LoVo (cell line): ENCODE measurements at places on chromosomes 5 and 9.
A peak's percentile ranks its signal among the peaks of the same experiment; 100 is the strongest.

DNA sequence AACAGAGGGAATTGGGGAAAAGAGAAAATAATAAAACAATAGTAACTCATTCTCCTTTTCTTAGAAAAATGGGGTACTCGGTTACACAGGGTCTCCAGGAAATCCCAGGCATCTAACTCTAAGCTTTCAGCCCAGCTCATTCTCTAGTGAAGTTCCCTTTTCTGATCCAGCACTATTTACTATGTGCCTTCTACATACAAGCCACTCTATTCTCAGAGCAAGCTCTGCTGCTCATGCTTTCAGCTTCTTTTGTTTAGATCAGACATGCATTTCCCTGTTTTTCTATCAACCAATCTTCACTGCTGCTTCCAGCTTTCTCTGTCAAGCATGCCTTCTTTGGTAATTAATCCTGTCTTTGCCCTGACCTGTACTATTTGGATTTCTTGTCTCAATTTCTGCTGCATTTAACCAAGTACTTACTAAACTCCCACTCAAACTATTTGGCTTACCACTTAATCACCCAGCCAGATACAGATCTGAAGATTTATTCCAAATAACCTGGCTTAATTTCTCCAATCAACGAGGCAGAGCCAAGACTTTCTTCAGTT lies 25.3 kb downstream of the OSMR start:
- no peak for DNase-seq

DNA sequence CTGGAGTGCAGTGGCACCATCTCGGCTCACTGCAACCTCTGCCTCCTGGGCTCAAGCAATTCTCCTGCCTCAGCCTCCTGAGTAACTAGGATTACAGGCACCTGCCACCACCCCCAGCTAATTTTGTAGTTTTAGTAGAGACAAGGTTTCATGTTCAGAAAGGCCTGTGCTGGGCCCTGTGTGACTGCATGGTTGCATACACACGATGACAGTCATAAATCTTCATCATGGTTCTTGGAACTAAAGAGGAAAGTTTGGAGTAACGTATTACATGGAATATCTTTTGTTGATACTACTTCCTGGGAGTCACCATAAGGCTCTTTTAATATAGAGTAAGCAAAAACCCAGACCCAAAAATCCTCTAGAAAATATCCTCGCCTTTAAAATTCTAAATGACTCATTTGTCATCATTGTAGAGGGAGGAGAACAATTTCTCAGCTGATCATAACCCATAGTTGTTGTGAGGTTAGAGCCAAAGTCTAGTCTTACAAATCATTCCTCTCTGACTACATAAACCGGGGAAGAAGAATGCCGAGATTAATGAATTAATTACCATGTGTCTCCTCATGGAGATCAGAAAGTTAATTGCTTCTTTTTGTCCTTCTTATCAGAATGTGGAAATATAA lies 47.0 kb downstream of the KLF9 start:
- no peak for DNase-seq

- no peak for DNase-seq
These were observed 2.3 kb upstream of the RASEF start for GRCh38 chr9:83065233-83065632.

DNA sequence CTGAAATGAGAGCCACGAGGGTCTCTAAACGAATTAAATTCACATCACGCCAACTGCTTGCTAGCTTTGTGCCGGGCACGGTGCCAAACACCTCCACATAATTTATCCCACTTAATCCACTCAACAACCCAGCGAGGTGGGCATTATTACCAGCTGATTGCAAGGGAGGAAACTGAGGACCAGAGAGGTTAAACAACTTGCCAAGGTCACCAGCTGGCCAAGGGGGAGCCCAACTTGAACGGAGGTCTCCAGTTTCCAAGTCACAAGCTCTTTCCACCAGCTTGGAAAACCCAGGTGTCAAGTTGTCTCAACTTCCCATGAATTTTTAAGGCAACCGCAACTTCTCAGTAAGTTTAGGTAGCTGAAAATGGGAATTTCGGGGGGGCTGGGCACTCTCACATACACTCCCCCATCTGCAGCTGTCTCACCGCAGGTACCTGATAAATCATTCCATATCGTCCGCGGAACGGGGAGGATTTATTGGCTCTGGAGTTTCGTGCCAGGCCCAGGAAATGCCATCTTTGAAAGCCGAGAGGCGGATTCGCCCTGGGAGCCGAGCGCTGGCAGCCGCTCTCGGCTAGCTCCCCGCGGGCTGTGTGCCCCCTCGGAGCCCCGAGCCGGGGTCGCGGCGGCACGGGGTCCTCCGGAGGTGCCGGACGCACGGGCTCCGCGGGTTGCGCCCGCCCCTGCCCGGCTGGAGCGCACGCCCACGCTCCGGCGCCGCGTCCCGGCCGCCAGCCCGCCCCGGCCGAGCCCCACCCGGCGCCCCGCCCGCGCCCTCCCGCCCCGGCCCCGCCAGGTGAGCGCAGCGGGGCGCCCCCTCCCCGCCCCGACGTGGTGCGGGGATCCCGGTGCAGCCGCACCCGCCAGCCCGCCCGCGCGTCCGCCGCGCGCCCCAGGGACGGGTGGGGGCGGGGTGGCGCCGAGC lies 617 bp downstream of the PTPN3 start:
- peak; percentile 38 for DNase-seq

- DNase-seq = no peak
These were observed 114.1 kb downstream of the MLLT3 start for GRCh38 chr9:20508242-20508641.

- DNase-seq = peak; percentile 92
These were observed 156.3 kb upstream of the IER5L start for GRCh38 chr9:129334105-129334935.

DNA sequence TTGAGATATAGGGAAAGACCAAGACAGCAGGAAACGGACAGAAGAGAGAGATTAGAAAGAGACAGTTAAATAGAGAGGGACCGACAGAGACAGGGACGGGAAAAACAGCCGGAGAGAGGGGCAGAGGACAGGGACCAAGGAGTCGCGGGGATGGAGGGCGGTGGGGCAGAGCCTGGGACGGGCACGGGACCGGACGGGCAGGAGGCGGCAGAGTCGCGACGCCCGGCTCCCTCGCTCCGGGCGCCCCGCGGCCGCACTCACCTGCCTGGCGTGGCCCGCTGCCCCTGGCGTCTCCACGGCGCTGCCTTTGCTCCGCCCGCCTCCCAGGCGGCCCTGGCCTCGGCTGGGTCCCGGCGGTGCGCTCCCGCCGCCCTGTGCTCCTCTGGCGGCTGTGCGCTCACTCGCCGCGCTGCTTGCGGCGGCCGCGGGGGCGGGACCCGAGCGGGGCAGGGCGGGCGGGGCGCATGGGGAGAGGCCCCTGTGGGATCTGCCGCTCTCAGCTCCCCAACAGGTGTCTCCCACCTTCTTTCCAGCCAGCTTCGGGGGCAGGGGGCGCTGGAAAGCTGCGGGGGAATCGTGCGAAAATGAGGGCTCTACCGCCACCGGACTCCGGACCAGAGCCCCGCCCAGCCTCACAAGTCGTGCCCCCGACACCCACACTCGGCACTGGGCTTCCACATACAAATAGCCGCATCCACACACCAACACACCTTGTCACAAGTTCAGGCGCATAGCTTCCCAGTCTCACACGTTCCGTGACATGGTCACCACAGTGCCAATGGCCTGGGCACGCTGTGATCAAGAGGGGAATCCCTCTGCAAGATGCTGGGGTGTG lies at the start of gene ARID3C:
TSS of gene ARID3C (minus strand) at position 411 of the 835 bp plus-strand sequence. CDS start 1,052 bp downstream, outside the sequence.
- DNase-seq = peak; percentile 35

GRCh38 chr5:76601470-76601869 lies 21.7 kb downstream of the F2RL2 start:
- peak; percentile 60 for DNase-seq

- DNase-seq = no peak
These were observed 106.1 kb upstream of the ALDH1B1 start for GRCh38 chr9:38286357-38286756.

DNA sequence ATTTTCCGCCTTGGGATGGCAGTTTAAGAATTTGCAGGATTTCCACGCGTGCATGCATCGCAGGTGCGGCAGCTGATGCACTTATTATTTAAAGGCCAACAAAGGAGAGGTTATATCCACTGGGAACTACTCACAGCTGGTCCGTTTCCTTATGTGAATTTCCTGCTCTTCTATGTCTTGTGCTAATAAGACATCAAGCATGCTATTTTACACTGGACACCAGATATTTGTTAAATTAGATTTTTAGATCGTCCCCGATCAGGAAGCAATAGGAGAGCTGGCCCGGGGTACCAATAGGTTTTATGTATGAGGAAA lies 476 bp upstream of the DTWD2 start:
- no peak for DNase-seq

DNA sequence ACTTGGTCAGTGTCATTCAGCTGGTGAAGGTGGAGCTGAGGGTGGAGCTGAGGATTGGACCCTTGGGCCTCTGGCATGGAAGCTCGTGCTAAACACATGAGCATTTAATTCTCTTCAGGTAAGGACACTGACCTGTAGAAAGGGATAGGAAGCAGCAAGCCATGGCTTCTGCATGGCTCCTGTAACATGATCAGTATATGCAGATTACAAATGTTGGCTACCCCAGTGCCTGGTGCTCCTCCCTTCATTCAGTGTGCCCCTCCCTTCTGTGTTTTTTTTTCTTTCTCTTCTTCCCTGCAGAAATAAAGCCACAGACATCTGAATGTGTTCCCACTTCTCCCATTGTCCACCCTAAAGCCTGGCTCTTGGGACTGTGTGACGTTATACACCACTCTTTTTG lies 52.9 kb downstream of the ARHGAP26 start:
- DNase-seq = no peak

- DNase-seq = no peak
These were observed 4.0 kb upstream of the TERT start for GRCh38 chr5:1298723-1299510.

DNA sequence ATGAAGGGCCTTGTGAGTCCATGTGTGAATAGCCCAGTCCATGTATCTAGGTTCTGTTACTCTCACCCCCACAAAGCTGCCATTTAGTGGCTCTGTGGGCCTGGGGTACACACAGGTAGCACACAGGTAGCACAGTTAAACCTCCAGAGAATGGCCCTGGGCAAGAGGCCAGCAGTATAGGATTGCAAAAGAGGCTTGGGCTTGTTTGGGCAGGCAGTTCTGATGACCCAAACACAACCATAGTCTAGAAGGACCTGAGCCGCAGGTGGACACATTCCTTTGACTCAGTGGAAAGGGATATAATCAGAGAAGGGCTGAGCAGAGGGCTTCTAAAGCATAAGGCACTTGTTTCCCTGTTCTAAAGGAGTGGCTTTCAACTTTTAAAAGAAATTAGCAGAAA lies 326.8 kb upstream of the SGCD start:
- no peak for DNase-seq

- no peak for DNase-seq
These were observed 331.8 kb downstream of the KDM4C start for GRCh38 chr9:7089406-7090193.

GRCh38 chr5:140633021-140633471 lies at the start of gene CD14:
Gene CD14 (minus strand): TSS chr5:140633175. CDS start chr5:140633071, 104 bp downstream.
- DNase-seq = no peak

- DNase-seq = no peak
These were observed 89.1 kb upstream of the OTULINL start for GRCh38 chr5:14492331-14492964.

- no peak for DNase-seq
These were observed 72.2 kb downstream of the PCSK5 start for GRCh38 chr9:75962662-75963036.

- DNase-seq = no peak
These were observed 32.4 kb downstream of the HOMER1 start for GRCh38 chr5:79481574-79481973.

GRCh38 chr5:33049298-33049697 lies 338.2 kb downstream of the NPR3 start:
- no peak for DNase-seq

DNA sequence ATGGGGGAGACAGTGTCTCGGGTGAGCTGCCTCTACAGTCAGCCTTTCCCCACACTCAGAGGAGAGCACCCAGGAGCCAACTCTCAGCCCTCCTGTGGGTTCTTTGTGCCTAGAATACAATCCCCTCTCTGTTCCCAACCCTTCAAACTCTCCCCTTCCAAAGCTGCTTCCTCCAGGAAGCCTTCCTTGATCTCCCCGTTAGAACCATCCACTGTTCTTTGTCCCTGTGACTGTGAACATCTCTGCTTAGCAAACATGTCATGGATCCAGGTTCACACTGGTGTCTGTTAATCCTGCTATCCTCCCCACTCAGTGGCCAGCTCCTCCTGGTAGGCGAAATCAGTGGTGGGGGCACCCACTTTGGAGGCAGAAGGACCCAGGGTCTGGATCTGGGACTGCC lies 16.2 kb upstream of the IER5L start:
- no peak for DNase-seq

- DNase-seq = peak; percentile 78
These were observed 9.0 kb upstream of the SPINK4 start for GRCh38 chr9:33230756-33231622.

- DNase-seq = no peak
These were observed 572.6 kb upstream of the CLINT1 start for GRCh38 chr5:158431369-158432029.

DNA sequence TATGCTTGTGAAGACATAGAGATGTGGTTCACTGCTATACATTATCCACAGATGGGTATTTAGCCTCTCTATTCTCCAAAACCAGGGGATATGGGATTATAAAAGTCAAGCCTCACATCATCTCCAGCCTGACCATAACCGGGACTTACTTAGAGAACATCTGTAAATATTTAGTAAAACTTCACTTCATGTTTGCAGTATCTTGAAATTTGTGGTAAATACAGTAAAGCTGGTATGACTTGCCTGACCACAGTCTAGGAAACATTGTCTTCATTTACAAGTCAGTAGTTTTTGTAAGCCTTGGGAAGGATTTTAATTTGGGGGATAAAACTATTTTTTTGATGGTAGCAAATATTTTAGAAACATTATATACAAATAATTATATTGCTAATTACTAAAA lies 64.2 kb downstream of the MAST4 start:
- DNase-seq = no peak
